ENCODE measurements at places on chromosomes 6 and 20. TPM values are rescaled to one million over a fixed set of nuclear protein-coding genes. Genes with fewer than 3 reads are reported as not detected.

Gene ALDH8A1
- total RNA-seq: 0.38 TPM

Gene STXBP5
- total RNA-seq: 17.4 TPM

Gene SLC17A4
- total RNA-seq: not detected

Gene CST2
- total RNA-seq: not detected

Gene TULP1
- not detected for total RNA-seq

Gene LY6G6D
- not detected for total RNA-seq

Gene DSP
- under 0.01 TPM for total RNA-seq

Measured in endothelial cell of coronary artery (primary cell).